NCI-H2081 (cell line): ENCODE measurements at places on chromosomes 12 and 14.

- no peak for DNase-seq
Measured at GRCh38 chr12:96828169-96828789, 78.8 kb upstream of the NEDD1 start.

GRCh38 chr12:48811437-48812090 is 6.7 kb upstream of the CACNB3 start:
- DNase-seq = no peak

DNA sequence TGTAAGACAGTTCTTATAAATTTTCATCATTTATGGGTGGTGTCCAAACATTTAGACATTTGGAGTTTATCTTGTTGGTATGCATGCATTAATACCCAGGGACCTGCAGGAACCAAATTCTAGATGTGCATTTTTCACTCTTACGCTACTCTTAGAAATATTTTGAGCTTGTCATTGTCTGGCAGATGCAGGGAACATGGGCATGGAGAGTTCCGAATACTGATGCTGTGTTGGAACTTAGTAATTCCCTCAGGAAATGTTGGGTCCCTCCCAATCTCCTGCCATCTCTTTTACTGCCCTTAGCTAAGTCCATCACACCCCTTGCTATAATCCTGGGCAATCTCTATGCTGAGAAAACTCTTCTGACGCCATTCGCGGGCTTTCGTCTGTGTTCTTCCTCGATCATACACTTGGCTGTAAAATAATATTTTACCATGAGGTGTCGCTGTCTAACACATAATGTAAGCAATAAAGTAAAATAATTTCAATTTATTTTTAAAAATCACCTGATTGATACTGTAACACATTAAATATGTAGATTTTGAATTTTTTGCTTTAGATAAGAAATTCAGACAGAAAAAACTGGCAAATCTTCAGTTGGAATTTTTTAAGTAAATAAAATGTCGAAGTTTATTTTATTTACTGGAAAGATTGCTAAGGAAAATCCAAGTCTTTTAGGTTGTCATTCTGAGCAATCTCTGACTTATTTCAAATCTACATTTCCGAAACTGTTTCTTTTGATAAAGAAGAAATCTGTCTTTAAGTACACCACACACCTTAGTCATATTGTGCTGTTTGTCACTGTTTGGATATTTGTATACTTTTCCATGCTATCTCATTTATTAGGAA is 304.1 kb upstream of the SSTR1 start:
- DNase-seq = peak; percentile 59

DNA sequence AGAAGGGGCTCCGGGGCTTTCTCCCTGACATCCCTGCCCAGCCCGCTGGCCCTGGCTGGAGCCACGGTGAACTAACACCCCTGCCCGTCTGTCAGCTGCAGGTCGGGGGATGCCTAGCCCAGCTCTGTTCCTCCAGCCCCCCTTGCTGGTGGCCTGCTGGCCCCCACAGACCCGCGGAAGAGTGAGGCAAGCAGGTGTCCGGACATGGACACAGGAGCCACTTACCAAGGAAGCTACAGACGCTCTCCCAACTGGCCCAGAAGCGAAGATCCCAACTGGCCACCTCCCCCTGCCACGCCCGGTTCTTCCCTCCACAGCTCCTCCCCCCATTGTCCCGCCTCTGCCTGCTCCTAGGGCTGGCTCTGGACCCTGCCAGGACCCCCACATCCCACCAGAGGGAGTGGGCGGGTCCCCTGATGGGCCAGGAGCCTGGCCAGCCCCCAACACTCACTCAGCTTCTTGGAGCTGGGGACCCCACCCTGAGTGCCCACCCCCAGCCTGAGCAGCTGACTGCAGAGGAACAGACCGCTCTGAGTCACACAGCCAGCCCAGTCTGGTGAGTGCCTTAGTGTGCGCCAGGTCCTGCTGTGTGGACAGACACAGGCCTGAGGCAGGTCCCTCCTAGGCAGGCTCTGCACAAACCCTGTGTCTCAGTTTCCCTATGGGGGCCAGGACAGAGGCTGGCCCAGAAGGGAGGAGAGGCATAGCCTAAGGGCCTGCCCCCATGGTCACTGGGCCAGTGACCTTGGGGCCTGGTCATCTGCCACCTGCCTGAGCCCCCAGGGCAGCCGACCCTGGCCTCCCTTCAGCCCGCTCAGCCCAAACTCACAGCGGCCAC is 7.7 kb downstream of the AHNAK2 start:
- no peak for DNase-seq

DNA sequence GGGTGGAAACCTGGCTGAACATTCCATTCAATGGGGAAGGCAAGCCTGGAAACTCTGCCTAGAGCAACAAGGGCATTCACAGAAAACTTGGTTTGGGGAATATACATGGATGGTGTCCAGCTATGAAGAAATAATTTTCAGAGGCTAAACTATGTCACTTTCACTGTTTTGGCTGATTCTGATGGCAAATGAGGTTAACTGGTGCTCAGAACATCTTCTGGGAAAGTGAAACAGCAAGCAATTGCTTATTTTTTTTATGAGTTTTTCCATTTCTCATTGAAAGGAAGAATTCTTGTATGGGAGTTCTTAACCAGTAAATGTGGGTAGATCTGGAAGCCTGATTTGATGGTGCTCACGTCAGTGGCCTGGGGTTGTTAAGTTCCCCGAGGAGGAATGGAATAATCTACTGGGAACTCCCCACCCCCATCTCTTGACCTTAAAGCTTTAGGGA is 132.8 kb upstream of the BTG1 start:
- DNase-seq = no peak

DNA sequence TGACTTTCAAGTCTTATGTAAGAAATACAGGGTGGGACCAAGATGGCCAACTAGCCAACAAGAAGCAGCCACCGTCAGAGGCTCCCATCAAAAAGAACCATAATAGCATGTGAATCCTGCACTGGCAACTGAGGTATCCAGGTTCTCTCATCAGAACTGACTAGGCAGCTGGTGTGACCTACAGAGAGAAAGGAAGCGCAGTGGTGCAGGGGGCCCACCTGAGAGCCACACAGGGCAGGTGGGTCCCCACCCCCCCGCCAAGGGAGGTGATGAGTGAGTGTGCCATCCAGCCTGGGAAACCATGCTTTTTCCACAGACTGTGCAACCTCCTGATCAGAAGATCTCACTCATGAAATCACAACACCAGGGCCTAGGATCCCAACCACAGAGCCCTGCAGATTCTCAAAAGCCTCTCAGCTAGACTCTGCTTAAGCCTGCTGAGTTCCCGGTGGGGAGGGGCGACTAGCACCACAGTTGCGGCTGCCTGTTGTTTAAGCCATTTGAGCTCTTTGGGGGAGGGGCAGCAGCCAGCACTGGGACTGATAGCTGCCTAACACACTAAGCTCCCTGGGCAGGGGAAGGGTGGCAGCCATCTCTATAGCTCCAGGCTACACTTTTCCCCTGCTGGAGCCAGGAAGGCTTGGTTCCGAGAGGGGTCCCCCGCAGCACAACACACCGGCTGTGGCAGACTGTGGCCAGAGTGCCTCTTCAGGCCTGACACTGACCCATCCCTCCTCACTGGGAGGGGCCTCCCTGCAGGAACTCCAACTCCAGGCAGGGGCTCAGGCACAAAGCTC is 75.3 kb downstream of the GARIN6 start:
- no peak for DNase-seq

DNA sequence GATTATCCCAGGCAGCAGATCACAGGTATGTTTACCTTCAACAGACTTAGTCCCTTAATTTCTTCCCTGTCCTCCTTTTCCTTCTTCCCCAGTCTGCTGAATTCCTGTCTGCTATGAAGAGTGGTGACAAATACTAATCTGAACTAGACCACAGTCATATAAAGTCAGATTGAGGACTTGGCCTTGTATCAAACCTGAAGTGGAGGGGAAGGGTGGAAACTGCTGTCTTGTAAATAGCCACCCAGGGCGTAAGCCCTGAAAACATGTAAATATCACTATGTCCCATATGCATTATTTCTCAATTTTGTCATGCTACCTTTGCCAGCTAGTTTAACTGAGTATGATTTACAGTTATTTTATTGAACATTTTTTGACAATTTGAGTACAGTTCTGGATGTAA is 368.0 kb downstream of the CCDC91 start:
- DNase-seq = no peak

- no peak for DNase-seq
Measured at GRCh38 chr12:39905152-39905551, 200.7 kb downstream of the SLC2A13 start.
